ENCODE measurements at places on chromosomes 6 and 20.

DNA sequence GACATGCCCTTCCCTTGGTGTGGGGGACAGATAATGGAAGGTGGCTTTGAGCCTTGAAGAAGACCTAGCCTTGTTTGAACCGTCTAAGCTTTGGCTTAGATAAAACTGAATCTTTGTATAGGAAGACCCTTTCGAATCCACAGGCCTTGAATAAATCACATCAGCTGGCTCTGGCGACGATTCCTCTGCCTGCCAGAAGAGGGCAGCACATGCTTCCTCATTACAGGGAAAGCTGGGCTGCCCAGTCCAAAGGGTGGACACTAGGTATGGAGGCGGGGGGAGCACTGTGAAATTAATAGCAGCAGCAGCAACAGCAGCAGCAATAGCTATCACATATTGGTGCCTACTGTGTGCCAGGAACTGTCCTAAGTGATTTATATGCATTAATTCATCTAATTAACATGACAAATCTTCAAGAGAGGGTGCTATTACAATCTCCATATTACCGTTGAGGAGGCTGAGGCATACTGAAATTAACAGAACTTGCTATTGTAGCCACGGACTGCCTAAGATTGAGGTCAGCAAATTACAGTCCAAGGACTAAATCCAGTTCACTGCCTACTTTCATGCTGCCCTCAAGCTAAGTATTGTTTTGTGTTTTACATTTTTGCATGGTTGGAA, 85.1 kb downstream of the CLIC5 start:
- DNase-seq = peak; percentile 72

GRCh38 chr6:88490908-88491264, 324.7 kb upstream of the CNR1 start:
- no peak for DNase-seq

- no peak for DNase-seq
These were observed 9.4 kb downstream of the NR2E1 start for GRCh38 chr6:108175176-108175591.

GRCh38 chr6:11999246-11999645, 12.9 kb upstream of the HIVEP1 start:
- no peak for DNase-seq

GRCh38 chr6:157434349-157435033, 53.5 kb downstream of the ZDHHC14 start:
- no peak for DNase-seq
